ENCODE measurements at places on chromosomes 16 and 17.
A peak's percentile ranks its signal among the peaks of the same experiment; 100 is the strongest.

DNA sequence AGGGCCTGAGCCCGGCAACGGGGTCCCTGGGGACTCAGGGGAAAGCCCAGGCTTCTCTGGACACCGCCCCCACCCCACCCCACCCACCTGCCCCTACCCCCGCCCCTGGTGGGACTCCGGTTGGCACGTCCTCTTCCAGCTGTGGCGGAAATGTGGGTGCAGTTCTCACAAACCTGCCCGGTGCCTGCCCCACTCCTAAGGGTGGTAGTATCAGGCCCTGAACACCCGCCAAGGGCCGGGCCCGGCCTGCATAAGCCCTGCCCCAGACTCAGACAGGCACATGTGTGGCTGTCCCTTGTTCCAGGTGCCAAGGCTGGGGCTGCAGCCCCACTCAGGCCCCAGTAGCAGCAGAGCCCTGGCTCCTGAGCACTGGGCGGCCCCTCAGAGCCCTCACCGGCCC lies 58.1 kb downstream of the ACTG1 start:
- DNase-seq, result no peak

GRCh38 chr16:2969545-2970521 lies 685 bp downstream of the PAQR4 start:
- peak; percentile 46 for DNase-seq

- DNase-seq, result no peak
Measured at GRCh38 chr17:4551141-4551540, 4.0 kb downstream of the MYBBP1A start.

- no peak for DNase-seq
Measured at GRCh38 chr17:57443781-57444180, 187.5 kb downstream of the MSI2 start.

DNA sequence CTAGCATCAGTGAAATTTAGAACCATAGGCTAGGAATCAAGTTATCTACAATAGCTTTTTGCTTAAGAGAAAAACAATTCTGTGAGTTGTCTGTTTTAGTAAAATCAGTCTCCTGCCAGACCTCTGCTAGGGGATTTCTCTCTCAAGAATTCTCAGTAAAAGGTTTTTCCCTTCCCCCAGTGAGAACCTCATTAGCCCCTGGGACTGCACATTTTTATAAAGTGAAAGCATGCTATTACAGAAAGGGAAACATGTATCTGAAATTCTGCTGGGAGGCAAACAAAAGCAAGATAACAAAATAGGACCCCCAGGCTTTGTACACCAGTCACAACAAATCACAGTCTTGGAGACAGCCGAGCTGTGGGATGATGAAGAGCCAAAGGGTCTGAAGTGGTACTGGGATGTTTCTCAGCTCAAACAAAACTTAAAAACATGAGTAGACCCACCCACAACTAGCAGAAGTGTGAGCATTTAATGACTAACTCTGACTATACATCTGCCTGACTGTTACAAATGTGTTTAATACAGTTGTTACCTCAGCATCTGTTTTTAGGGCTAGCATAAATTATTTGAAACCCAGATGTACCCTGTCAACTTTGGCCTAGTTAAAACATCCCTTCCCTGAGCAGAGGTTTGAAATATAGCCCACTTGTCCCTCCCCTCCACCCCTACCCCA lies 20.0 kb upstream of the GLG1 start:
- DNase-seq, result no peak

GRCh38 chr17:79620207-79621038 lies 9.6 kb upstream of the RBFOX3 start:
- no peak for DNase-seq

DNA sequence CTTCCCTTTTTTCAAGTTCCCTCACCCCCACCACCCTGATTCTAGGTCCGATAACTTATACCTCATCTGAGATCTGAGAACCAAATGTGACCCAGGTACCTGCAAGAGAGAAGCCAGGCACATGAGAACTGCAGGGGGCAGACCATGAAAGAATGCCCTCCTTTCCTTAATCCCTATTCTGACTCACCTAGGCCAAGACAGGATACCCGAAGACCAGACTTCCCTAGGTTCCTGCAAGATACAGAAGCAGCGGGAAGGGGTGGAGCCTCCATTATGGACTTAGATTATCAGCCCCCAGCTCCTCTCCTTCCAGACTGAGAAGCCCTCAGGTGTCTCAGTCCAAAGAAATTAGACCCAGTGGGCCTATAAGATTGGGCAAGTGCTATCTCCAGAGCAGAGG lies 2.1 kb downstream of the KCNAB3 start:
- DNase-seq, result no peak

DNA sequence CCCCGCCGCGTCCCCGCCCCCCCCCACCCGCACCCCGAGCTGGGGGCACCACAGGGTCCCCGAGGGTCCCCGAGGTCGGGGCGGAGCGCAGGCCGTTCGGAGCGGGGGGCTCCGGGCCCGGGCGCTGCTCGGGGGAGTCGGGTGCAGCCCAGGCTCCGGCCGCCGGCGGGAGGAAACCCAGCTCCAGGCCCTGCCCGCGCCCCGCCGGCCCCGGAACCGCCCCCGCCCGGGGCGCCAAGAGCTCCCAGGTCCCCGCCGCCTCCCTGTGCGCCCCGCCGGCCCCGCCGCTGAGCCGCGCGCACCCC lies 33.2 kb upstream of the RPH3AL start:
- no peak for DNase-seq

- no peak for DNase-seq
Measured at GRCh38 chr17:40433551-40434415, 9.5 kb upstream of the IGFBP4 start.

- DNase-seq, result peak; percentile 74
Measured at GRCh38 chr16:180681-181564, 664 bp downstream of the HBQ1 start.

GRCh38 chr16:11182411-11182810 lies 73.6 kb downstream of the SOCS1 start:
- DNase-seq, result no peak

DNA sequence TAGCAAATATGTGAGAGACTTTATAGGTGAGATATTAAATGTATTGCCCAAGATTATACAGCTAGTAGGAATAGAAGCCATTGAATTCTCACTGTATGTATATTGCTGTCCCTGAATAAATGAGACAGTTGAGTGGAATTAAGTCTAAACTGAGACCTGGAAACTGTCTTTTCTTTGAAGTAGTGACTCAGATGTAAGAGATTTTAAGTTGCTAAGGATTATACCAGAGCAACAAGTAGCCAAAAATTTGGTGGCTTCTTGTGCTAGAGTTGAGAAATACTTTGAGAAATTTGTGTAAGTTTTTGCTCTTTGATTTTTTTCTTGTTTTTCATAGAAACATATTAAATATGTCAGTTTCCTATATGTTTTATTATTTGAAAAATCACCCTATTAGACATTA lies 58.7 kb downstream of the TANC2 start:
- DNase-seq, result no peak

- no peak for DNase-seq
Measured at GRCh38 chr16:84356591-84357116, 11.7 kb upstream of the ATP2C2 start.

- DNase-seq, result peak; percentile 36
Measured at GRCh38 chr16:50697881-50698767, 4.7 kb downstream of the NOD2 start.

- no peak for DNase-seq
Measured at GRCh38 chr17:20171741-20172365, 162.7 kb downstream of the SPECC1 start.

DNA sequence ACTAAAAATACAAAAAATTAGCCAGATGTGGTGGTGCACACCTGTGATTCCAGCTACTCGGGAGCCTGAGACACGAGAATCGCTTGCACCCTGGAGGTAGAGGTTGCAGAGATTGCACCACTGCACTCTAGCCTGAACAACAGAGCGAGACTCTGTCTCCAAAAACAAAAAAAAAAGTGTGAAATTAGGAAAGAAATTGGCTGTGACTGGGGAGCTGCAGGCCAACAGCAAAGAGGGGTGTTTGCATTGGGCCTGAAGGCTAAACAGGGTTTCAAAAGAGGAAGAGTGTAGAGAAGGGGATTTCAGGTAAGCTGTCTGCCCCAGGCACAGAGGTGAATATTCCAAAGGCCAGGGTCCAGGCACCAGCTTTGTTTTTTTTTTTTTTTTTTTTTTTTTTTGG lies 9.4 kb downstream of the BMERB1 start:
- no peak for DNase-seq

DNA sequence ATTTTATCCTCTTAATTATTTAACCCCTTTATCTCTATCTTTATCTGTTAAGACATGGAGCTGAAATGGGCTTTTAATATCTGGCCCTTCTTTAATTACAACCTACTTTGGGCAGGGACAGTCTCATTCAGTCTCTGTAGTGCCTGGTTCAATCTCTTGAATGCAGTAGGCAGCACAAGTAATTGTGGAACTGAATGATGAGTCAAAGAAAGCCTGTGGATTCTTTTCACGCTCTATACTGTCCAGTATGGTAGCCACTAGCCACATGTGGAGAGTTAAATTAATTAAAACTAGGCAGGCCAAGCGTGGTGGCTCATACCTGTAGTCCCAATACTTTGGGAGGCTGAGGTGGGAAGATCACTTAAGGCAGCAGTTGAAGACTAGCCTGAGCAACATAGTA lies 9.3 kb downstream of the BPTF start:
- DNase-seq, result no peak

- DNase-seq, result no peak
Measured at GRCh38 chr16:10647264-10647720, 47.4 kb downstream of the TEKT5 start.

DNA sequence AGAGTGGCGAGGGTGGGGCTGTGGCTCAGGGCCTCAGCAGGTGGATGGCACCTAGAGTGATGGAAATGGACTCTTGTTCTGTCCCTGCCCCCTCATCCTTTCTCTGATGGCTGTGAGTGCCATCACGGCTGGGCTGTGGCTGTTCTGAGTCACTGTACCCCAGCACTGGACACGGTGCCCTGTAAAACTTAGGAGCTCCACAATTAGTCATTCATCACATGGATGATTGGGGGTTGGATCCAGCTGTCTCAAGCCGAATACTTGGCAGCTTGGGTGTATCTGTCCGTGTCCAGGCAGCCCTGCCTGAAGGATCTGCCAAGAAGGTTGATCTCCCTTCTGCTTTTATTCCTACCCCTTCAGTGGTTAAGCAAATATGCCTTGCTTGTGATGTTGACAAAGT lies 295.5 kb upstream of the EEF2KMT start:
- DNase-seq, result no peak

GRCh38 chr16:51312363-51313150 lies 161.5 kb upstream of the SALL1 start:
- DNase-seq, result no peak
